ENCODE measurements at places on chromosomes 6 and 20.

DNA sequence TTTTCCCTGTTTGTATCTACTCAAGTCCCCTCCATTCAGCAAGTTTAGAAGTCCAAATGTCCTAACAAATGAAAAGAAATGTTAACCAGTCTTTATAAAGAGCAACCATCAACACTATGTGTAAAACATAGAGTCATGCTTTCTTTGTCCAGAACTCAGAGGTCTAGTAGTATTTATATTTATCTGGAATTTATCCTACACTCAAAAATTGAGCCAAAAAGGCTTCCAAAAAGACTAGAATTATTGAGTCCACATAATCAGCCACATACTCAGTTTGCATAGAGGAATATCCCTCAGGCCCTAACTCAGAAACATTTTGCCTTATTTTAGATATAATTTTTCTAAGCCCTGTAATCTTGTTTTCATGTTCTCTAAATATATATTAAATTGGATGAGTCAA is 455.0 kb downstream of the COL12A1 start:
- DNase-seq = no peak

DNA sequence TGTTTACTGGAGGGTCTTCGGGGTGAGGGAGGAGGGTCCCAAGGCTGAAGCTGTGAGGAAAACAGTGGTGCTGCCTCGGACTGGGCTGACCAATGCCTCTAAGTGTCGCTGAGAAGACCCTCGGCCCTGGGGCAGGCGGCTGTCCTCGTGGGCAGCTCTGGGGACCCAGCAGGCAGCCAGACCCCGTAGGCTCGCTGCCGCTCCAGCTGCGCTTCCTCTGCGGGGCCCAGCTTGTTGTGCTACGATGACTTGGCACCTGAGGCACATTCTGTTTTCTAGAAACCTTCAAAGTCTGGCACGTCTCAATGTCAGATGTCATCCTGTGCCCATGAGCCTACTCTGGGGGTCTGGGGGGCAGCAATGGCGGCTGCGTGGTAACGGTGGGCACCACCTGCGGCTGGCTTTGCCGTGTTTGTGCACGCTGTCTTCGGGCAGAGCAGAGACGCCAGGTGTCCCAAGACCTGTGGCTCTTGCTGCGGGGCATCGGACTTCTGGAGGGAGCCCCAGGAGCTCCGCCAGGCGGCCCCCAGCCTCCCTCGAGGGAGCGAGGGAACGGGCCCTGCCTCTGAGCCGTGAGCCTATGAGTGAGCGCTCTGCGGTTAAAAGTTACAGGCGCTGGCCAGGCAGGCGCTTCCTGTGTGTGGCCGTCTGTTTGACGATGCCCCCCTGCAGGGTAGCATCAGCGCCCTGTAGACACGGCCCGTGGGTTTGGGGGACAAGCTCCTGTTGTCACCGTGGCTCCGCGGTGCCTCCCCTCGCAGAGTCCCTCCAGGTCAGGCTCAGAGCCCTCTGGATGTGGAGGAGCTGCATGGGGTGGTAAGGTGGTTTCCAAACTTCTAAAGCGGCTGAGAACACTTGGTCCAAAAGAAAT is 6.8 kb downstream of the SLC17A9 start:
- DNase-seq = no peak

DNA sequence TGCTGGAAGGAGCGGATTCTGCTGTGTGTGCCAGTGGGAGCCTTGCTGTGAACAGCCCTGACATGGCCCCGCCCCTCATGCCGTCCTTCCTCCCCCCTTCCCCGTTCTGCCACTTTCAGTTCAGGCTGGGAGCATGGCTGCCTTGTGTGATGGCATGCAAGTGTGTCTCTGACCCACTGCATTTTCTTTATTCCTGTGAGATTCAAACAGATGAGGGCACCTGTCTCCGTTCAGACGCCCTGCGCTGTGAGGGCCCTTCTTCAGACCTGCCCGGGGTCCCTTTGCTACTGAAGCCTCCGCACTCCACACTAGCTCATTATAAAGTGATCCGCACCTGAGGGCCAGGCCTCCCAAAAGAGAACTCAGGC is 88.3 kb downstream of the TAF4 start:
- no peak for DNase-seq

GRCh38 chr6:113860181-113860955 is 3.2 kb downstream of the MARCKS start:
- DNase-seq = no peak

- no peak for DNase-seq
Observed at GRCh38 chr6:40222354-40222753, 288.1 kb upstream of the MOCS1 start.

Data from GM12891 (cell line).